DND-41 (cell line): ENCODE measurements at places on chromosomes 16 and 17.
A peak's percentile ranks its signal among the peaks of the same experiment; 100 is the strongest.

GRCh38 chr16:49590166-49590871, 216.7 kb downstream of the C16orf78 start:
- DNase-seq = no peak

GRCh38 chr17:78458736-78459335, 80.4 kb downstream of the PGS1 start:
- no peak for DNase-seq

DNA sequence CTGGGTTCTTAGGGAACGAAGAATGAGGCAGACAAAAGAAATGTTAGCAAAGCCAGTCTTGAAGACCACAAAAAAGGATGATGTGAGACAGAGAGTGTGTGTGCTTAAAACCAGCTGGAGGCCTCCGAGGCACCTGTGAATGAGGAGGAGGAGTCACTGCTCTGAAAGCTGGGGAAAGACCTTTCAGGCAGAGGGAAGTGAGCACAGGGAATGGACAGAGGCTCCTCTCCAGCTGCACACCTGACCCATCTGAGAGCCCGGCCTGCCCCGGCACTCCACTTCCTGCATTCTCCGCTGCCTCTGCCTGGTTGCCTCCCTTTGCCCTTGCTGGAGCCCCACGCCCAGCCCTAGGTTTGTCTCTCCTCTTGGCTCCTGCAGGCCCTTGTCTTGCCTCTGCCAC, 55.2 kb upstream of the SREBF1 start:
- peak; percentile 40 for DNase-seq

DNA sequence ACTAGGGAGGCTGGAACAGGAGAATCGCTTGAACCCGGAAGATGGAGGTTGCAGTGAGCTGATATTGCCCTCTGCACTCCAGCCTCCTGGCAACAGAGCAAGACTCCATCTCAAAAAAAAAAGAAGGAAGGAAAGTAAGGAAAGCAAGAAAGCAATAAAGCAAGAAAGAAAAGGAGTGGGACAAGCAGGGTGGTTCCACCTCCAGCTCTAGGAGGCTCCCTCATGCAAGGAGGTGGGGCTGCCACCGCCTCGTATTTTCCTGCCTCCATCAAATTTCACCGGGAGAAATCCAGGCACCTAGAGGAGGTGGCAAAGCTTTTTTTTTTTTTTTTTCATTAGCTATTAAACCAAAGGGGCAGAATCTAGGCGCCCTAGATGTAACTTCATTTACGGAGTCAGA, 1.0 kb downstream of the CYB561 start:
- DNase-seq = no peak

DNA sequence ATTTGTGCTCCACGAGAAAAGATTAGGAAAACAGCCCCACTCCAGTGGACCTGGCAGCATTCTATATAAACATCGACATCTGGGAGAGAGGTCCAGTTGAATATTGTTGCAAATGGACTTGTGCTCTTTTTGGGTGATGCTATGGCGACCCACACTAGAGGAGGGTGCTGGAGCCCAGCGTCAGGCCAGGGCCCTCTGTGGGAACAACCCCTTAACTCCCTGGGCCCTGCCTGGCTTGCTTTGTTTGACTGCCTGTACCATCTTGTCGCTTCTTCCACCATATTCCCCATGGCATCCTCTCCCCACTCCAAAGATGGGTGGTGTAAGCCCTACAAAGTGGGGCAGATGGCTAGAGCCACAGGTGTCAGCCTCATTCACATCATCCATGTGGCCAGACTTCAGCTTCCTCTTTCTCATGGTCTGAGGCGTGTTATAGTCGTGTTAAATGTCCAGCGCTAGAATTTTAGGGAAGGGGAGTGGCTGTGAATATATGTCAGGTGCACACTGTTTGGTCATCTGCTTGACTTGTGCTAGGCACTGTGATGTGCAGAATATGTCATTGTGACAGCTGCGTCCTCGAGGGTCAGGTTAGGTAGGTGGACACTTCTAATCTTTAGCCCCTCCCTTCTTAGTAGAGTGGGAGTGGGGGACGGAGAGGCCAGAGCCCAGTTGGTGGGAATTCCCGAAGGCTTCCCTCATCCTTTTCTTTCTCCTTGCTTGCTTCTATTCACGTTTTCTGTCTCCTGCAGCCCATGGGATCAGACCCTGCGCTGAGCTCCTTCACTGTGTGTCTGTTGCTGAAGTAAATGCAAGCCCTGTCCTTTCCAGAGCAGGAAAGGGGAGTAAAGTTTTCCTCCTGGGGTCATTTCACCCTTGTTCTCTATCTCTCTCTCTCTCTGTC, 49.8 kb downstream of the MPRIP start:
- no peak for DNase-seq

DNA sequence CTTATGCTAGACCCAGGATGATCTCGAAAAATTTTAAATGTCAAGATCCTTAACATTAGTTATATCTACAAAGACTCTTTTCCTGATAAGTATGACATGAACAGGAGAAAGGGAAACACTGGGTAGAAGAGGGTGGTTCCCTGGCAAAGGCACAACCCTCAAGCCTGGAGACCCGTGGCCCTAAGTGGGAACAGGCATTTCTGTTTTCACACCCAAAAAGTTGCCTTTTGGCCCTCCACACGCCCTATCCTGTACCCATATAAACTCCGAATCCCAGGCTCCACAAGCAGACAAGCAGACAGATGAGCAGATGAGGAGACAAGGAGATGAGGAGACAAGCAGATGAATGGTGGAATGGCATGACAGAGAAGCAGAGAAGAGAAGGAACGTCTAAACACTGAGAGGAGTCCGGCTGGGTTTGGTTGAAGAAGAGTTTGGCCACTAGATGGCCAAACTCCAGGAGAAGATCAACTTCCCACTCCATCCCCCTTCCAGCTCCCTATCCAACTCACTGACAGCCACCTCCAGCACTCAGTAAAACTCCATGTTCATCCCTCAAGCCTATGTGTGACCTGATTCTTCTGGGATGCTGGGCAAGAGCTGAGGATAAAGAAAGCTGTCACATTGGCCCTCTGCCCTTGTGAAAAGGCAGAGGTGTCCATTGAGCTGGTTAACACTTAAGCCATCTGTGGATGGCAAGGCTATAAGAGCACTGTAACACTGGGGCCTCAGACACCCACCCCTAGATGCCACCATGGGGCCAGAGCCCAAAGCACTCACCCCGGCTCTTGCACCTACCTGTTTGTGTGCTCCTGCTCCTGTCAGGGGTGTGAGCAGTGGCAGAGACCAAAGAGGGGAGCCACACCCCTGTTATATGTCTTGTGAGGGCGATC, 139.6 kb upstream of the FAM20A start:
- DNase-seq = no peak

- DNase-seq = no peak
Observed at GRCh38 chr17:17415006-17415405, 61.8 kb upstream of the MED9 start.

GRCh38 chr17:82416771-82417170, 1.4 kb upstream of the HEXD start:
- DNase-seq = no peak

- no peak for DNase-seq
Observed at GRCh38 chr17:40312893-40313667, 4.1 kb downstream of the RARA start.

- no peak for DNase-seq
Observed at GRCh38 chr16:20857281-20857680, 42.9 kb downstream of the DCUN1D3 start.

DNA sequence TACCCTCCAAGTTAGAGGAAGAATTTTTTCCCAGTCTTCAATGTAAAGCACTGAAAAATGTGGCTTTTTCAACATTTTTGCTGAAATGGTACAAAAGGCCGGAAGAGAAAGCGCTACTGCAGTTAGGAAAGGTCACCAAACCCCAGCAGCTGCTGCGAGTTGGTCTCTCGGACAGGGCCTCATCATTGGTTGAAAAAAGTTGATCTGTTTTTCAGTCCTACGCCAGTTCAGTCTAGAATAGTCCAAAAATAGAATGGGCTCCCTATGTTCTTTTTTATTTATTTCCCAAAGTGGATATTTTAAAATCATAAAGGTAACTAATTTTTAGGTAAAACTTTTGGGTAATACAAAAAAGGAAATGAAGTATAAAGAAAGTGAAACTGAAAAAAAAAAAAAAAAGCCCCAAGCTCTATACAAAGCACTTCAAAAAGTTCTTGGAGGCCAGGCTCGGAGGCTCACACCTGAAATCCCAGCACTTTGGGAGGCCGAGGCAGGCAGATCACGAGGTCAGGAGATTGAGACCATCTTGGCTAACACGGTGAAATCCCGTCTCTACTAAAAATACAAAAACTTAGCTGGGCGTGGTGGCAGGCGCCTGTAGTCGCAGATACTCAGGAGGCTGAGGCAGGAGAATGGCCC, 17.4 kb downstream of the ADAP2 start:
- peak; percentile 11 for DNase-seq

- no peak for DNase-seq
Observed at GRCh38 chr17:29197516-29198272, 17.5 kb upstream of the MYO18A start.

DNA sequence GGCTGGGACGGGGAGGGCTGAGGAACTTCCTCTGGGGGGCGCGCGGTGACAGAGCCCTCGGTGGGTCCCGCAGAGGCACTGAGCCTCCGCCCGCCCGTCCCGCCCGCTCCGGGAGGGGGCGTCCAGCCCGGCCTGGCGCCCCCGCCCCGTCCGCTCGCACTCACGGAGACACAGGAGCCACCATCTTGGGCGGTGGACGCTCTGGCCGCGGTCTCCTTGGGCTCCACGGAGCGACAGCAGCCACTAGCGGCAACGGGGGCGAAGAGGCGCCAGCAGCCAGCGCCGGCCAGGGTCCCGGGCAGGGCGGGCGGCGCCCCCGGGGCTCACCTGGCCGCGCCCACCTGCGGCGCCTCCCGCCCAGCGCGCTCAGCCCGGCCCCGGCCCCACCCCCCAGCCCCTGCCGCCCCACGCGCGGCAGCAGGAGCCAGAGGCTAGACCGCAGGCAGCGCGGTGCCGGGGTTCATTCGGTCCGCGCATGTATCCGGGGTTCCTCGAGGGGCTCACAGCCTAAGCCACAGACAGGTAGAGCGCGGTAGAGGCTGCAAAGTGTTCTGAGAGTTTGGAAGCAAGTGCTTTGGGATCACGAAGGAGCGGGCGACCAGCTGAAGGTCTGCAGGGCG, at the start of gene C17orf113:
C17orf113 (minus strand) TSS at position 209 of the 620 bp plus-strand sequence. CDS start 7,225 bp downstream, outside the sequence.
- no peak for DNase-seq
